GM20000 (cell line): ENCODE measurements at places on chromosomes 6 and 20.

DNA sequence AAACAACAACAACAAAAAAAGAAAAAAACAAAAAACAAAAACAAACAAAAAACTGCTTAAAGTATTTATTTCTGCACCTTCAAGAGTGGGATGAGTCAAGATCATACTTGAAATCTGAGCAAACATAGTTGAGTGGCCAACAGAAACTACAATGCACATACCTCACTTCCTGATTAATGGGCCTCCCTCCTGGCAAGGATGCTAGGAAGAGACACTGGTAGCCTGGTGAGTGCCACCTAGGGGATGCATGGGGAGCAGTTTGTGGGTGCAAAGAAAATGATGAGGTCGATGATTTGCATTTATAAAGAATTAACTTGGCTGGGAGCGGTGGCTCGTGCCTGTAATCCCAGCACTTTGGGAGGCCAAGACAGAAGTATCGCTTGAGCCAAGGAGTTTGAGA, 808.1 kb downstream of the MAFB start:
- no peak for DNase-seq

- DNase-seq: no peak
These were observed 81.0 kb downstream of the MYB start for GRCh38 chr6:135261872-135262725.

GRCh38 chr20:22511943-22512910, 72.1 kb downstream of the FOXA2 start:
- no peak for DNase-seq

GRCh38 chr6:125338381-125338780, 36.6 kb upstream of the HDDC2 start:
- DNase-seq: no peak

GRCh38 chr6:10338151-10338550, 76.7 kb downstream of the TFAP2A start:
- no peak for DNase-seq

DNA sequence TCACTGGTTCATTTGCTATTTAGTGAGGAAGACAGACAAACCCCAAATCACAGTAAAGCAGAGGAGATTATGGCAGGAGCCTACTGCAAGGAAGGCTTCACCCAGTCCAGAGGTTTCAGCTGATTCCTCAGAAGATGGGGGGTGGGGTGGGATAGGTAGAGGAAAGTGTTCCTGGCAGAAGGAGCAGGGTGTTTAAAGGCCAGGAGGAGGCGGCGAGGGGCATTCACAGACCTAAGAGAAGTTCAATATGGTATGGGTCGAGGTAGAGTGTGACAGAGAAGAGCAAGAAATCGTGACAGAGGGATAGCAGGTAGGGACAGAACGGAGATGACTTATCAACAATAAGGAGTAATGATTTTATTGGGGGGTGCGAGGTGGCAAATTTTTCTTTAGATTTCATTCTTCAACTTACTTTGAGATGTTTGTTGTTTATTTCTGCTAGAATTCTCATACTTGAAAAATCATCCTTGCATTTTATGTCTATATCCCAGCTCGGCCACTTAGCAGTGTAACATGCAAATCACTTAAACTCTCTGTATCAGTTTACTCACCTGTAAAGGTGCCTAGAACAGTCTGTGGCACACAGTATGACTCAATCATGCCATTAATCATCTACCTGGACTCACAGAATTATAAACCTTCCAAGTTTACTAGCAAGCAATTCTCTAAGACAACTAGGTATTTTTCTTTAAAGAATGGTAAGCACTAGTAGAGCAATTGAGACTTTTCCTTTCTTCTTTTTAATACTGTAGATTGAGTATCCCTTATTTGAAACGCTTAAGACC, 176.7 kb downstream of the REV3L start:
- no peak for DNase-seq

DNA sequence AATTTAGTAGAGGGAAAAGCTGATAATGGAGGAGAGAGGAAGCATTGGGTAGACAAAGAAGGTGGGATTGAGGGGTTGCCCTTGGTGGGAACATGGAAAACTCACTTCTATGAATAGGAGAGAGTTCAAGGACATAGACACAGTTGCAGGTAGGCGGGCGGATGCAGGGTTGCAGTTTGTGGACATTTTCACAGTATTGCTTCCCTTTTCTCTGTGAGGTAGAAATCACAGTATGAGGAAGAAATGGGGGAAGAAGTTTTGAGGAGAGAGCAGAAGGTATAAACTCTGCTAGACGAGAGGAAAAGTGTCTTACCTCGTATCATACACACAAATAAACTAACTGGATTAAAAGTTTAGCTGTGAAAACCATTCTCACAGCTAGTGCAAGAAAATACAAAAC, 200.7 kb upstream of the ECI2 start:
- no peak for DNase-seq

DNA sequence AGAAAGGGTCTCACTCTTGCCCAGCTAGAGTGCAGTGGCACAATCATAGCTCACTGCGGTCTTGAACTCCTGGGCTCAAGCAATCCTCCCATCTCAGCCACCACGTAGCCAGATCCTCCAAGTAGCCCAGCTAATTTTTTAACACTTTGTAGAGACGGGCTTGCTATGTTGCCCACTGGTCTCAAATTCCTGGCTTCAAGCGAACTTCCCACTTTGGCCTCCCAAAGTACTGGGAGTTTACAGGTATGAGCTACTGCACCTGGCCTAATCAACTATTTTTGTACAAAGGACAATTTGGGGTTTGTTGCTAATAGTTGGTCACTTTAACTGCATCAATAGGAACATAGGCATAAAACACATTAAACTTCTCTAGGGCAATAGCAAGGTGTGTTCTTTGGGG, 29.9 kb upstream of the SYNCRIP start:
- no peak for DNase-seq

- DNase-seq: no peak
These were observed 1265.4 kb upstream of the GJE1 start for GRCh38 chr6:140867336-140867735.

GRCh38 chr20:25061103-25061799, 3.3 kb upstream of the ACSS1 start:
- DNase-seq: no peak

DNA sequence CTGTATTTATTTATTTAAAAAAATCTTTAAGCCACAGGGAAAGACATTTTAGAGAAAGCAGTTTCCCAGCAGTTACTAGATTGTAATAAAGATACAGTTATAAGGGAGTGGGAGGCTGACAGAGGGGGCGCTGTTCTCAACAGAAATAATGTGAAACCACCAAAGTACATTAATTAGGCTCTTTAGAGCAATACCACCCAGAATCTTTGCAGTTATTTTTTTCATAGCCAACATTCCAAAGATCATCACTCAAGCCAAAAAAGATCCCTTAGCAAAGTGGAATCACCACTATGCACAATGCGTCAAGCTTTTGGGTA, 331.3 kb upstream of the DEFB112 start:
- DNase-seq: no peak

- peak; percentile 7 for DNase-seq
These were observed 126.8 kb upstream of the HCRTR2 start for GRCh38 chr6:55047451-55048044.

DNA sequence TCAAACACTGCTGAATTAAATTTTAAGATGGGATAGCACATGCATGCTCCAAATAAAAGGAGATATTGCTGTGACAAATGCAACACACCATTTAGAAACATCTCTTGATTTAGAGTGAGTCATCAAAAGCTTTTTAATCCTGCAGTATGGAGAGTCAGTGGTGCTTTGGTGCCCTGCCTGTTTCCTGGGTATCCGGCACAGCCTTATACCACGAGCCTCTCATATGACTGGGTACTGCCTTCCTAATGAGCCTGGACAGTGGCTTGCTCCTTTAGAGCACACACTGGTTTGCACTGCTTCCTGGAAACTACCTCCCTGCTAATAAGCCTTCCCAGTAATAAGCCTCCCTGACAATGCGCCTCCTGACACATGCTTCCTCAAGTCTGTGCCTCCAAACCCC, 65.3 kb upstream of the KCNK16 start:
- DNase-seq: no peak

GRCh38 chr6:77397561-77397960, 65.7 kb downstream of the HTR1B start:
- DNase-seq: no peak

- DNase-seq: no peak
These were observed 189.8 kb upstream of the CEP162 start for GRCh38 chr6:84417260-84417659.

GRCh38 chr6:158770533-158771330, 48.4 kb downstream of the EZR start:
- no peak for DNase-seq

DNA sequence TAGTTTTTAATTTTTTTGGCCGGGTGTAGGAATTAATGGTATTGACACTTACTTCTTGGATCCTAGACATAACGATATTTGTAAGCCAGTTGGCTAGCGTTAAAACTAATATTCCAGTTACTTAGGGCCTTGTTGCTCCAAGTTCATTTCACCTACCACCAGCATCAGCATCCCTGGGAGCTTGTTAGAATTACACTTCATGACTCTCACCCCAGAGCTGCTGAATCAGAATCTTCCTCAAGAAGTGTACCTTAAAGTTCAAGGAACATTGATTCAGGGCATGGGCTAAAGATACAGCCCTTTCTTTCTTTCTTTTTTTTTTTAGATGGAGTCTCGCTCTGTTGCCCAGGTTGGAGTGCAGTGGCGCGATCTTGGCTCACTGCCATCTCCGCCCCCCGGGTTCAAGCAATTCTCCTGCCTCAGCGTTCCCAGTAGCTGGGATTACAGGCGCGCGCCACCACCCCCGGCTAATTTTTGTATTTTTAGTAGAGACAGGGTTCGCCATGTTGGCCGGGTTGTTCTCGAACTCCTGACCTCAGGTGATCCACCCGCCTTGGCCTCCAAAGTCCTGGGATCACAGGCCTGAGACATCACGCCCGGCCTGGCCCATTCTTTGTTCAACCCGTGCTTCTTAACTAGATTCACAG, 1.1 kb downstream of the SLX4IP start:
- no peak for DNase-seq

- no peak for DNase-seq
These were observed 16.4 kb downstream of the MRPS18A start for GRCh38 chr6:43671011-43671800.

DNA sequence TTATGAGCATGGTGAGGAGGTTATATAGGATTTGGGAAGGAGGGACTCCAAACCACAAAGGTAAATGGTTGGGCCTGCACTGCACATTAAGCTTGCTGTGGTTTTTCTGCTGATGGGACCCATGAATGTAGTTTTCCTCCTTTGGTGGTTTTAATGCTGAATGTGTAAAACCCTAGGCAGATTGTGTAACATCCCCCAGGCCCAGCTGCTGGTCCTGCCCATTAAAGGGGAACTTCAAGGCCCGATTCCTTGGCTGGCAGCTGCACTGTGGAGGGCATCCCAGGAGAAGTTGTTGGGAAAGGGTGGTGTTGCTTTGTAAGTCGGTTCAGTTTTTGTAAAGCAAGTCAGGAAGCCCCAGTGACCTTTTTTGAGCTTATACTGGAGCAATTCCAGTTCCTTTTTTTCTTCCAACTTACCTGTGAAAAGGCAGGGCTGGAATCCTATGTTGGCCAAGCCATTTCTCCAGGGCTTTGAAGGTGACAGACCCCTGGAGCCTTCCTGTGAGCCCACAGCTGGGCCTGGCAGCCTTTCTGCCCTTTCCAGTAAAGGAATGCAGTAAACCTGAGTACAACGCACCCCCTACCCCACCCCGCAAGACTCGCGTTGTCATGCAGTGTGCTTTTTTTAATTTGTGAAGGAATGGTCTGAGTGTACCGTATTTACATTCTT, 43.1 kb upstream of the NAA20 start:
- no peak for DNase-seq

GRCh38 chr6:45566882-45567281, 189.1 kb upstream of the SUPT3H start:
- no peak for DNase-seq

GRCh38 chr20:34541264-34541901, 17.1 kb upstream of the MAP1LC3A start:
- DNase-seq: no peak

- DNase-seq: no peak
These were observed 4.8 kb upstream of the TMEM14A start for GRCh38 chr6:52666071-52666470.

- DNase-seq: no peak
These were observed 4.4 kb downstream of the MYB start for GRCh38 chr6:135185483-135185882.

GRCh38 chr6:170248861-170249600, 41.8 kb downstream of the DLL1 start:
- no peak for DNase-seq

GRCh38 chr6:145485288-145485687, 250.0 kb downstream of the EPM2A start:
- DNase-seq: no peak

- no peak for DNase-seq
These were observed 20.3 kb downstream of the ENPP1 start for GRCh38 chr6:131828080-131828479.

DNA sequence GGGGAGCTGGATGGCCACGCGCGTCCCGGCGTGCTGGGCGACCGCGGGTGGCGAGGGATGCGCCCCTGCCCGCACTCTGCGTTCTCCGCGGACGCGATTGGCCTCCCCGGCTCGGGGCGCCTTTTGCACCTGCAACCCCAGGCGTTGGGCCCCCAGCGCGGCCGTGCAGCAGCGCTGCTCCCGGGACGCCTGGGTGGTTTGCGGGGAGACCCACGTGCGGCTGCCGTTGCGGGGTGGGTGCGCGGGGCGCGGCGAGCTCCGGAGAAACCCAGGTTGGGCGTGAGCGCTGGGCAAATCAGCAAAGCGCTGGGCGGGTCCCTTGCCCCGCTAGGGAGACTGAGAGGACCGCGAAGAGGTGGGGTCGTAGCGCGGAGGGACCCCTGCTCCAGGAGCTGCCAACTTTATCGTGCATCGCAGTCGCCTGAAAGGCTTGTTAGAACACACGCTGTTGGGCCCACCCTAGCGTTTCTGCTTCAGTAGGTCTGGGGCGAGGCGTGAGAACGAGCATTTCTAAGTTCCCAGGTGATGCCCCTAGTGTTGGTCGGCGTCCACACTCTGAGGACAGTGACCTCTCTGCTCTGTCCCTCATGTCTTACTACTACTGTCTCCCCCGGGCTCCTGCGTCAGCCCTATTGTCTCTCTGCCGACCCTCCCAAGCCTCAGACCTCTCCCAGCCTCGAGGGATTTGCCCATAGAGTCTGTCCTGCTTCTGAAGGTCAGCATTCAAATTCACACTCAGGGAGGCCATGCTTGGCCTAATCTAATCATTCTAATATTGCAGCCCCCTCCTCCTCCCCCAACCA, 538 bp upstream of the ZFP64 start:
- DNase-seq: peak; percentile 71

- no peak for DNase-seq
These were observed 67.3 kb upstream of the E2F3 start for GRCh38 chr6:20334334-20334733.

- DNase-seq: no peak
These were observed 185.0 kb upstream of the CDYL start for GRCh38 chr6:4591218-4591617.

GRCh38 chr20:56795492-56795891, 166.4 kb downstream of the TFAP2C start:
- DNase-seq: no peak

DNA sequence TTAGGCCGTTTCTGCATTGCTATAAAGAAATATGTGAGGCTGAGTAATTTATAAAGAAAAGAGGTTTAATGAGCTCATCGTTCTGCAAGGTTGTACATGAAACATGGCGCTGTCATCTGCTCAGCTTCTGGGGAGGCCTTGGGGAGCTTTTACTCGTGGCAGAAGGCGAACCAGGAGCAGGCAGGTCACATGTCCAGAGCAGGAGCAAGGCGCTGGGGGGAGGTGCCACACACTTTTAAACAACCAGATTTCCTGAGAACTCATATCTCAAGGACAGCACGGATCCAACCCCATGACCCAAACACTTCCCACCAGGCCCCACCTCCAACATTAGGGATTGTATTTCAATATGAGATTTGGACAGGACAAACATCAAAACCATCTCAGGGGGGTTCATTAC, 6.4 kb upstream of the SLC13A3 start:
- no peak for DNase-seq
